ENCODE measurements at places on chromosomes 12 and 14.

- DNase-seq: no peak
These were observed 11.2 kb downstream of the BCAT1 start for GRCh38 chr12:24937553-24938244.

- DNase-seq: no peak
These were observed 120.1 kb downstream of the DICER1 start for GRCh38 chr14:95037273-95037672.

DNA sequence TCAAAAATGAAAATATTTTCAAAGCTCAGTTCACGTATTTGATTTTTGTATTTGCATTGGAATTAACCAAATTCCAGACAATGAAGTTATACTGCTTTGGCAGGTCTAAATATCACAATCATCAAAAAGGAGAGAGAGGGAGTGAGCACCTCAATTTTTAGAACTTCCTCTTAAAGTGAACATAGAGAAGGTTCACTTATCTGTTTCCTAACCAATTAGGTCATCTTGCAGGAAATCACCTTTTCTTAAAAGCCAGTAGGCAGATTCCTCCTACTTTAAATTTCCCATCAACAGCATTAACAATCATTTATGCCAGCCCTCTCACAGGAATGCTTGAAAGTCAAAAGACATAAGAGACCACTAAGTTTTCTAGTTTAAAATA, 388.7 kb downstream of the ZFP36L1 start:
- no peak for DNase-seq

GRCh38 chr12:26823390-26823789, 9.6 kb downstream of the ITPR2 start:
- no peak for DNase-seq

DNA sequence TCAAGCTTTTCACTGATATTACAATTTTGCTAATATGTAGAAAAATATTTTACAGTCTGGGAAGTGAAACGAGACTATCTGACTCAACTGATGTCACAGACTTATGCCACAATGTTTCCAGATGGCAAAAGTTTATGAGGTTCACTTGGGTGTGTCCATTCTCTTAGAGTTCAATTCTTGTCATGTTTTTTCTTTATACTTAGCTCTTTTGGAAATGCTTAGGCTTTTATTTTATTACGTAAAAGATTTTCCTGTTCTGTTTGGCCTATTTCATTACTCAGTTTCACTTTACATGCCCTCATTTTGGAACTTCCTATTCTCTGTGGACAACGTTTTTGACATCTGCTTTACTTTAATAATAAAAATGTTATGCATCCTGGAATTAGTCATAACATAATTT, 2.1 kb upstream of the PDZRN4 start:
- DNase-seq: no peak

GRCh38 chr12:130418251-130418650, 80.6 kb downstream of the PIWIL1 start:
- DNase-seq: no peak

- DNase-seq: no peak
These were observed 12.2 kb downstream of the SCYL2 start for GRCh38 chr12:100279159-100279558.

DNA sequence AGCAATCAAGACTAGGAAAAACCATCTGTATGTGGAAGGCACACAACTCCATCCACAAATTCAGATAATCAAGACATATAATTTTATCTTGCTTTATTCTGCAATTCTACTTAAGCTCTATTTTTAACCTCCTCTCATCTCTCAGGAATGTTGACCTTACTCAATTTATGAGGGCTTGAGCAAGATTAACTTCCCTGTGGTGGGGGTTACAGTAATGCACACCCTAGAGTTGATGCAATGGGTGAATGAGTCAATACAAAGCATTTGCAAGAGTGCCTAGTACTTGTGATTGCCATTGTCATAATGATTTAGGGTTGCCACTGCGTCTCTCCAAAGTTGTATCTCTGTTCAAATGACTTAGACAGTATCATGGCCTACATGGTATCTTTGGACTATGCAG, 1598.4 kb upstream of the TMEM132C start:
- DNase-seq: no peak

DNA sequence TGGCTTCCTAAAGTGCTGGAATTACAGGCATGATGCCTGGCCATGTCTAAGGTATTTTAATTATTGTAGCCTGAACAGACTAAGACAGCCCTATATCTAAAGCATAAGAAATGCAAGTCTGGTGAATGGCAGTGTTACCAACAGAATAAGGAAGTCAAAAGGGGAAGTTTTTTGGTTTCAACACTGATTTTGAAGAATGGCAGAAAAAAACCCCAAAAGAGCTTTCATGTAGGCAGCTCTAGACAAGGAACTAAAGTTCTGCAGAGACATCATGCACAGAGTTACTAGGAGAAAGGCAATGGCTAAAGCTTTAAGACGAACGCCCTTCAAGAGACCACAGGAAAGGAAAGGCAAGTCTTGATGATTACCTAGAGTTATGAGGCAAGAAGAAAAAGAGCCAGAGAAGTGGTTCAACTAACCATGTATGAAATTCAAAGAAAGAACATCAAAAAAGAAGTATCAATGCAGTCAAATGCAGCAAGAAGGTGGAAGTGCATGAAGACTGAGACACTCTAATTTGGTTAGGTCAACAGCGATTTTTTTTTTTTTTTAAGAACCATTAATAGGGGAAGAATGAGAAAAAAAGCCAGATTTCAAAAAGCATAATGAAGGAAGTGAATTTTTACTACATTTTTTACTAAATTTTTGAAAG, 50.8 kb downstream of the RPS6KA5 start:
- DNase-seq: no peak

GRCh38 chr12:64008596-64008995, 164.1 kb downstream of the SRGAP1 start:
- no peak for DNase-seq

DNA sequence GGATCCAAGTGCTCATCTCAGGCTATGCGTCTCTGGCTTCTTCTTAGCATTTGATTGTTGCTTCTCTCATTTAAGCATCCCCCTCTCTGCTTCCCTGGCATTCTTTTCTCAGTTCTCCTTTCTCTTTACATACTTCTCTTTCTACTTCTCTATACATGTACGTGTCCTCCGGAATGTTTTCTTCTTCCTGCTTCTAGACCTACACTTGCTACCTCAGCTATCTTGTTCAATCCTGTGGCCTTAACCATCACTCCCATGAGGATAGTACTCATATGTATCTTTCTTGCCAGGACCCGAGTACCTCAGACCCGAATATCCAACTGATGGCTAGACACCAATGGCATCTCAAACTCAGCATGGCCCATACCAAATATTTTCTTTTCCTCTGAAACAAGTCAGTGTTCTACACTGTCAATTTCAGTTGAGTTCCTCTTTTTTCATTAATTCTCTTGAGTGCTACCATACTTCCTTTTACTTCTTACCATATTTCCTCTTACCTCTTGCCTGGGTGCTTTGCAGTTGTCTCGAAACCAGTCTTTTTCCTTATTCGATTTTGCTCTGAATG, 115.1 kb upstream of the SLC38A2 start:
- DNase-seq: no peak

DNA sequence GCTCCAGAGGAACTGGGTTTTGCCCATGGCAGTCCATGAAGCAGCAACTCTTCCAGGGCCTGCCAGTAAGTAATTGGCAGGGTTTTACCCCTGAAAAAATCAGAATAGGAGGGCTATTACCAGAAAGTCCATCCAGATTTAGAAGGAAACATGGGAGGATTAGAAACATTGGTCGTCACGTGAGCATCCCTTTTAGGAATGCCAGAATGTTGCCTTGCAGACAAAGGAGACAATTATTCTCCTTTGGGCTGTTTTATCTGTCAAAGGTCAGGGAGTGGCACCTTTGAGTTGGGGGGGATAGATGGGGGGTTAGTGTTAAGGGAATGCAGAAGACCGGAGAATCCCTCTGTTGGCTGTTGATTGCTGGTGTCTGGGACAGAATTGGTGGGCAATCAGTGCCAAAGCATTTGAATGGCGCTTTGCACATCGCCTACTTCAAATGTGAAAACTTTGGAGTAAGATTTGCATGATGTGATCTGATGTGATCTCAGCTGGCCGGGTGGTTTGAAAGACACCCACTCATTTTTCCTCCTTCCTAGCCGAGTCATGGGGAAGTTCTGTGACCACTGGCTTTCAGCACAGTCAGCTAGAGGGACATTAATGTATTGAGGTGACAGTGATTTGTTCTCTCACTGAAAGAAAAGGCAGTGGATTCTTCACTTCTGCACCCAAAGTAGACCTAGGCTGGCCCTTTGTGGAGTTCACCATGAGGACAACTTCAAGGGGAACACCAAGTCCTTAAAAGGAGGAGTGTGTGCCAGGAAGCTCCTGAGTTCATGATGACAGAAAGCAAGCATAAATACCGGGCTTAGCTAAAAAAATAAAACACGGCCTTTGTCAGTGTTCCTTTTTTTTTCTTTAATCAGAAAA, 31.4 kb downstream of the FLVCR2 start:
- DNase-seq: no peak

GRCh38 chr12:115709540-115710011, 567.9 kb downstream of the MED13L start:
- DNase-seq: no peak

DNA sequence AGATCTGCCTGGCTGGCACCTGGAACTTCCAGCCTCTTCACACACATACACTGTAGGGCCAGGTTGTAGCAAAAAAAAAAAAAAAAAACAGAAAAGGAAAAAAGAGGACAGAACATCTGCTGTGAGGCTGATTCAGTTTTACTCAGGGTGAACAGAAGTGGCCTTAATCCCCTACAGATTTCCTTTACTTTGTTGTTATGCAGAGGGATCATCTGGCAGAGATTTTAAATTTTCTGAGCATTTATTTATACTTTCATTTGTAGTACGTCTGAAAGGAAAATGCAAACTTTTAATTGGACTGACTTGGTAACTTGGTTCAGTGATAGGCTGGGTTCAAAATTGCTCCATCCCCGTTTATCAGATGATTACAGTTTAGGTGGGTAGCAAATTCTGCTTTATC, 50.8 kb upstream of the PRICKLE1 start:
- DNase-seq: no peak

- DNase-seq: no peak
These were observed 36.4 kb upstream of the ATXN2 start for GRCh38 chr12:111635524-111635923.

GRCh38 chr14:104932676-104933631, 8.3 kb downstream of the PLD4 start:
- DNase-seq: peak; percentile 71

- DNase-seq: no peak
These were observed 3.9 kb upstream of the MEG3 start for GRCh38 chr14:100822013-100822412.

GRCh38 chr12:124512667-124513296, 54.6 kb downstream of the NCOR2 start:
- DNase-seq: peak; percentile 42

GRCh38 chr14:43183916-43184315, 1323.2 kb downstream of the FSCB start:
- DNase-seq: no peak

- peak; percentile 48 for DNase-seq
These were observed 777 bp downstream of the ASCL1 start for GRCh38 chr12:102958073-102958829.

GRCh38 chr12:43696154-43696553, 62.4 kb downstream of the PUS7L start:
- DNase-seq: no peak

DNA sequence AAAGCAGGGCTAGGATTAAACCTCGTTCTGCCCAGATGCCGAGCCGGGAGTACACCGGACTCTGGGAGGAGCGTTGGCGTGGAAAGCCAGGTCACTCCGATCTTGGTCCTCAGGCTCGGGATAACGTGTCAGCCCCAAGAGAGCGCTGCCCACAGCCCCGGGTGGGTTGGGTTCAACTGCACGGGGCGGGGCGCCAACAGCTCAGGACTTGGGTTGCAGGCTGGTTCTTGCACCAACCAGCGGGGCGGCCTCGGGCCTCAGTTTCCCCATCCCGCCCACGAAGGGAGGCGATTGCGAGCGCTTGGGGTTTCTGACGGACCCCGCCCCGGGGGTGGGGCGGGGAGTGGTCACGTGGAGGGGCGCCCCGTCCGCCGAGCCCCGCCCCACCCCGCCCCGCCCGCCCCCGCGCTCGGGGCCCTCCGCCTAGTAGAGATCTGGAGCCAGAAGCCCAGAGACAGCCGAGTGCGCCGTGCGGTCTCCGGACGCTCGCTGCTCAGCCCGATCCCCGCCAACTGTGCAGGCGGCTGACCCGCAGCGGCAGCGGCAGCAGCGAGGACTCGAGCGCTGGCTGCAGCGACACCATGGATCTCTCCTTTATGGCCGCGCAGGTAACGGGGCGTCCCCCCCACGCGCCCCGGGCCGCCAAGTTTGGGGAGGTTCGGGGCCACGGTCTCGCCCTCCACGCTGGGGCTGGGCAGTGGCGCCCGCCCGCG, at the start of gene C14orf132:
TSS of gene C14orf132 (plus strand) at position 443 of the 713 bp plus-strand sequence. CDS start at position 582, 139 bp downstream.
- DNase-seq: peak; percentile 70

DNA sequence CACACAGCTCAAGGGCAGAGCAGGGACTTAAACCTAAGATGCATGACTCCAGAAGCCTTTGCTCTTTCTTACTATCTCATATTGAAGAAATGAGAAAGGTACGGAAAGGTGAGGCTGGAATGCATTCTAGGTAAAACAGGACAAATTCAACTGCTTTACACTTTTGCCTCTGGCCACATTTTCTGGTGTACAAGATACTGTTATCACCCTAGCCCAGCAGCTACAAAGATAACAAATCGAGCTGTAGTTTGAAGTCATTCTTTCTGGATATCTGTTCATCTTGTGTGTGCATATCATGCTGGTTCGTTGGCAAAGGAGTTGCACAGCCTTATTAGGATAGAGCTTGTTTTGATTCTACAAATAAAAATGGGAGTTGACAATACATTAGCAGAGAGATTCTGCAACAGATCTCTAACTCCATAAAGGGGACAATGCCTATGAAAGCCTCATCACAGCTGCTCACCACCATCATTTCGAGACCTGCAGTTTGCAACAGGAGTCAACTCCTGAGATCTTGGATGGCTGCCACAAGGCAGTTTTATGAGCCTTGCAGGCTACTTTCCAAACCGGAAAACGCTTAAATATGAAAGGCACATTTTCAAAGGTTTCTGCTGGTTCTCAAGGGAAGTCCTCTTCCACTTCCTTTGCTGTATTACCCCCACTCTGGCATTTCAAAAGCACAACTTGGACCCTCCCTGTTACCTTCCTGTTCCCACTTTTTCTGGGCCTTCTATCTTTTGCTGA, 64.9 kb downstream of the STXBP6 start:
- DNase-seq: no peak

GRCh38 chr14:99522025-99522401, 40.8 kb downstream of the CCNK start:
- no peak for DNase-seq

GRCh38 chr14:34615507-34615906, 14.4 kb downstream of the SNX6 start:
- no peak for DNase-seq

DNA sequence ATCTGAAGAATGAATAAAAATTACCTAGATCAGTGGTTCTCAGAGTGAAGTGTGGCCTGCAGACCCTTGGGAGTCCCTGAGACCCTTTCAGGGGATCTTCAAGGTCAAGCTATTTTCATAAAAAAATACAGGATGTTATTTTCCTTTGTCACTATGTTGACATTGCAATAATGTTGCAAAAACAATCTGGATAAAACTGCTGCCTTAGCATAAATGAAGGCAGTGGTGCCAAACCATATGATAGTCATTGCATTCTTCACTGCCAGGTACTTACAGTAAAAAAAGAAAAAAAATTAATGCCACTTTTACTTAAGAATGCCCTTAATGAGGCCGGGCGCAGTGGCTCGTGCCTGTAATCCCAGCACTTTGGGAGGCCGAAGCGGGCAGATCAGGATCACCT, 2.0 kb upstream of the CD4 start:
- DNase-seq: no peak
